ENCODE measurements at places on chromosomes 2 and 18.

DNA sequence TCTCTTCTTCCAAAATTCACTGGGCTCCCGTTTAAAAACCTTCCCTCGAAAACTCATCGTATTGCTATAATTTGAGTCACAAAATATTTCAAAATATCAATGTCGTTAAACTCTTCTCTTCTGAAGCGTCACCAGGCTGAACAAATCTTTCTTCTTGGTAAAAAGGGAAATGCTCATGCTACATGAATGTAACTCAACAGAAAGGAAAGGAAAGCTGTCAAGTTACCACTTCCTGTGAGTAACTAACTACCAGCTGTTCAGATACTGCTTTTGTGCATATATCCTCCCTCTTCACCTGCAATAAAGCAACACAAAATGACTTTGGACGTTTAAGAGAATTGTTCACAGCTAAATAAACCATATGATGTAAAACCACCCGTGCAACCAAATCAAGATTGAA is 95.4 kb downstream of the DOCK10 start:
- DNase-seq = no peak

- no peak for DNase-seq
Measured at GRCh38 chr2:233676046-233676445, 4.3 kb downstream of the UGT1A9 start.

- DNase-seq = peak; percentile 22
Measured at GRCh38 chr2:102615620-102616436, 3.5 kb upstream of the SLC9A2 start.

DNA sequence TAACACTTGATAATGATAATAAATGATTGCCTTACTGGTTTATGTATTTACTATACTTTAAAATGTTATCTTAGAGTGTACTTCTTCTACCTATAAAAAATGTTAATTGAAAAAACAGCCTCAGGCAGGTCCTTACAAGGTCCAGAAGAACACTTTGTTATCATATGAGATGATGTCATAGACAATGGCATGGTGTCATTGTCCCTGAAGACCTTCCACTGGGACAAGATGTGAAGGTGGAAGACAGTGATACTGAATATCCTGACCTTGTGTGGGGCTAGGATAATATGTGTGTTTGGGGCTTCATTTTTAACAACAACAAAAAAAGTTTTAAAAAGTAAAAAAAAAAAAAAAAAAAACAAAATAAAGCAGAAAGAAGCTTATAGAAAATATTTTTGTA is 342.2 kb upstream of the KYNU start:
- no peak for DNase-seq

- DNase-seq = no peak
Measured at GRCh38 chr2:135845257-135845656, 8.3 kb upstream of the LCT start.

Measured in activated gamma-delta T cell treated with Interleukin-2 at 50 U/mL for 16 hours (primary cell).